AG04449 (cell line): ENCODE measurements at places on chromosomes 3 and 15.
A peak's percentile ranks its signal among the peaks of the same experiment; 100 is the strongest.

DNA sequence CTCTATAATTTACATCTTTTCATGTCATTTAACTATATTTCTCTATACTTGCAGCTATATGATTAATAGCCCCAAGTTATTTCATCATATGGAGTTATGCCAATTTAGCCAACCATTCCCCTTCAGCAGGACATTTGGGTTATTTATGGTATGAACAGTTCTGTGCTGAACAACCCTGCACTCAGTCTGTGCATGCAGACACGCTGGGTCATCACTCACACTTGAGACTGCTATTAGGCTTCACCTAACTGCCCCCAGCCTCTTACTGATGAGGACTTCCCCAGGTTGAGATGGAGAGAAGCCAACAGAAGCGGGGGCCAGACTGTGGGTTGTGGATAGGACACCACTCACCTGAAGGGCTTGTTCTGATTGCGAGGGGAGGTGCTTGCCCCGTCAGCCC, 7.3 kb downstream of the TADA3 start:
- DNase-seq: no peak

DNA sequence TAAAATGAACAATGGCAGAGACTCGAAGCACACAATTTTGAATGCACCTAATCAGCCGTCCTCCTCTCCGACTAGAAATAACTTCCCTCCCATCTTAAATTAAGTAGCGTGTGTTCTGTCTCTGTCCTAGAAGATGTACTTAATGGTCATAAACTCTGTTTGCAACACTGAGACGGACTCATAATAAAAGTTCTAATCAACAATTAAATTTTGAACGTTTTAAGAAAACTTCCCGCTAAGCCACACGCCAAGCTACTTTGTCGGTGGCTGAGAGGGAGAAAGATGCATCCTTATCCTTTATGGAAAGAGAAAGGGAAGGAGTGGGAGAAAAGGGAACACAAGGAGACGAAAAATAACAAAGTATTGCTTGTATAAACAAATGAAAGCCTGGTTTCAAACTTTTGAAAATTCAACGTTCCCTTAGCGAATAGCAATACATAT, 989 bp downstream of the GNB4 start:
- DNase-seq: no peak

- peak; percentile 28 for DNase-seq
These were observed 1.9 kb downstream of the PCOLCE2 start for GRCh38 chr3:142886940-142887339.

DNA sequence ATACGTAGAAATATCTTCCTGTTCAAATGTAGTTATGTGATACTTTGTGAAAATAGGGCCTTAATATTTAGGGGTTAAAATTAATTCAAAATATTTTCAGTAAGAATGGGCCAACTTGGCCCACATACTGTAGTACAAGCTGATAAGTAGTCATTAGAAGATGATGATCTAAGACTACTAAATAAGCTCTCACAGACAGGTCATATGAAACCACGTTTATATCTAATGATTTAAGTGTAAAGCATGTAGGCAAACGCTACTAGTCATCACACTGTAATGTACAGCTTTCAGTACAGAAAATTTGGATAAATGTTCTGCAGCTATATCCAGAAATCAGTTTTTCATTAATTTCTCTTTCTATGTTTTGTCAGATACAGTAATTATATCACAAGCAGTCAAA, 228.6 kb downstream of the UBE2E2 start:
- no peak for DNase-seq

- DNase-seq: no peak
These were observed 169.4 kb downstream of the TBC1D2B start for GRCh38 chr15:77907824-77908751.

DNA sequence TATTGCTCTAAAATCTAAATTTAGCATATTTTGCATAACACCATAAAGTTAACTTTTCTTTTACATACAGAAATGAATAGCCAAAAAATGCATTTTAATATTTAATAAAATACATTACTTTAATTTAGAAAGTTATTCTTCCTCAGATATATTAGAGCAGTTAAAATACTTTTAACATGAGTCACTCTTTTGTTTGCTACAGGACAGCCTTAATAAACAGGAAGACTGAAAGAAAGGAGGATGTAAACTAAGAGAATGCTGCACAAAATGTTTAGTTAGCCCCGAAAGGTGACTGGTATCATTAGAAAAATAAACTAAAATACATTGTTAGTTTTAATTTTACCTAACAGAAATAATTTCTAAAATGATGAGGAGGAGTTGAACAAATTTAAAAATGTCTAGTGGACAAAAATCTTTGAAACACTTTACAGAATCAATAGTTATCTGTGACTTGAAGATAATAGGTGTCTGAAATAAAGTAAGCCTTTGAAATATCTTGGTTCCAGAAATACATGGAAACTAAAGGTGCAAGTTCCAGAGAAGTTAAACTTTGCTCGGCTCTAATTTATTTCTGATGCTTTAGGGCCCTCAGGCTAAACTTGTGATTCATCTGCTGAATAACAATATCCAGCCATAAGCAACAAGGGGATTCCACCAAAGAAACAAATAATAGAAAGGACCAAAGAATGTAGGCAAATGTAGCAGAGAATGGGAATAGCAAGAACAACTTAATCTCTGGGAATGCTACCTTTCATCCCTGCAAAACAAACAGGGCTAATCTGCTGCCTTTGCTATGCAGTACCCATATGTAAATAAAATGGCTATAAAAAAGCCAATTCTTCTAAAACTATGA, 138.3 kb upstream of the UBP1 start:
- DNase-seq: no peak
